ENCODE measurements at places on chromosomes 3 and 15.

DNA sequence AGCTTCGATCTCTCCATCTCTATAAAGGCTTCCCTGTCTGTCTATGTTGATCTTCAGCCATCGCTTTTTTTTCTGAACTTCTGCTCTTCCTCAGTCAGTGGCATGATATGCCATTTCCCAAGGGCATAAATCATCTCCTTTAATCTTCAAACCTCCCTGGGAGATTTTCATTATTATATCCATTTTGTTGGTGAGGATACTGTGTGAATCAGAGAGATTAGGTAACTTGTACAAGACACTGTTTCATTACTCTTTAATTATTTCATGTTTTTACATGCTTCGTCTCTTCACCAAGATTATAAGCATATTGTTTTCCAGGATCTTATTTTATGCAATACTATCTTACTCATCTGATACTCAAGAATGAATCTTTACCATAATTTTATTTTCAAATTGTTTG is 124.8 kb upstream of the ATP11B start:
- DNase-seq = no peak

DNA sequence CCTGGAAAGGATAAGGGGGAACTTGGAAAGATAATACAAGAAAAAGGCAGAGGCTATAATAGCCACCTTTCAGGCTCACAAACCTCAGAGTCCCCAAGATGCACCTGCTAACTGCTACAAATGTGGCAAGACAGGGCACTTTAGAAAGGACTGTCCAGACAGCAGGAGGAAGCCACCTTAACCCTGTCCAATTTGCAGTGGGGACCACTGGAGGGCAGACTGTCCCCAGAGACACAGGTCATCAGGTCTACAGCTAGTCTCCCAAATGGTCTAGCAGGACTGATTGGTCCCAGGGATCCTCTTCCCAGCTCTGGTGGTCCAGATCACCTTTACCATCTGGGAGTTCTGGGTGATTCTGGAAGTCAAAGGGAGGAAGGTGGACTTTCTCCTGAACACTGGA is 882.5 kb upstream of the GBE1 start:
- no peak for DNase-seq

DNA sequence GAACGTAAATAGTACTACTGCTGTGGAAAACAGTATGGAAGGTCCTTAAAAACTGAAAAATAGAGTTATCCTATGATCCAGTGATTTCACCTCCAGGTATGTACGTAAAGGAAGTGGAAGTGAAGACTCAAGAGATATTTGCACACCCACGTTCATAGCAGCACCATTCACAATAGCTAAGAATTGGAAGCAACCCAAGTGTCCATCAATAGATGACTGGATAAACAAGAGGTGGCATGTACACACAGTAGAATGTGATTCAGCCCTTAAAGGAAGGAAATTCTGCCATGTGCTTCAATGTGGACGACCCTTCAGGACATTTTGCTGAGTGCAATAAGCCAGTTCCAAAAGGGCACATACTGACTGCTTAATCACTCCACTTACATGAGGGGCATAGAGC is 188.3 kb downstream of the APBA2 start:
- no peak for DNase-seq

- DNase-seq = no peak
Observed at GRCh38 chr15:99123713-99124451, 19.0 kb downstream of the SYNM start.

DNA sequence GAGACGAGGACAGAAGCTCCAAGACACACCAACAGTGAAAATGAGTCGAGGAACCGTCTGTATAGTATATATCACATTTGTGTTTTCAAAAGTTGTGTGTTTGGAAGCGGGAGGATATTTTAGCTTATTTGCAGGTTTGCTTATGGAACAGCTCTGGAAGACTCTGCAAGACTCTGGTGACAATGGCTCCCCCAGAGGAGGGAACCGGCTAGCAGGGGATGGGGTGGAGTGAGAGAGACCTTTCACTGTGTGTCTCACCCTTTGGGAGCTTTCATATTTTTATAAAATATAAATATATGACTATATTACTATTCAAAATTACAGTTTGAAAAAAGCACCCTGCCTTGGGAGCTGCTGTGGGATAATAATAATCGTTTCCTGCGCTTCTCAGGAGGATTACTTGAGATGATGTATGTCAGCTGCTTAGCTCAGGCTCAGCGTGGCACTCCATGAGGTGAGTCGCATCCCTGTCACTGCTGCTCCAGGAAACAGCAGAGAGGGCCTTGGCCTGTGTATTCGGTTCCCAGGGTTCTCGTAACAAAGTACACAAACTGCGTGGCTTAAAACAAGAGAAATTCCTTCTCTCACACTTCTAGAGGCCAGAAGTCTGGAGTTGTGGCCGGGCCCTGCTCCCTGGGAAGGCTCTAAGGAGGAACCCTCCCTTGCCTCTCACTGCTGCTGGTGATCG is 183.9 kb downstream of the FAM43A start:
- no peak for DNase-seq

GRCh38 chr3:130929804-130930203 is 35.9 kb downstream of the ATP2C1 start:
- DNase-seq = no peak

DNA sequence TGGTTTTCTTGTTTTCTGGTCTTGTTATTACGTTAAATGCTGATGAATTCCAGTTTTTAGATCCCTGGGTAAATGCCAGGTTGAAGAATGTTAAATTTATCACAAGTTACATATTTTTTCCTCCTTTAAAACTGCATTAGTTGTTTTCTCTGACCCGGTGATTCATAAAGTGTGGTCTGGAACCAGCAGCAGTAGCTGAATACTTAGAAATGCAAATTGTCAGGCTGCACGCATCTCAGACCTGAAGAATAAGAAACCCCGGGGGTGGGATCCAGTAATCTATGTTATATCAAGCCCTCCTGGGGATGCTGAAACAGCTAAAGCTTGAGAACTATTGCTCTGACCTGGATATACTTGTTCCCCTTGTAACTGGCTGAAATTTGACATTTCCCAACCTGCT is 69.1 kb downstream of the PEX5L start:
- no peak for DNase-seq

GRCh38 chr3:53941184-53941583 is 49.5 kb upstream of the SELENOK start:
- no peak for DNase-seq

- DNase-seq = no peak
Observed at GRCh38 chr3:159823780-159824179, 164.9 kb upstream of the IL12A start.

GRCh38 chr15:77596821-77597803 is 35.6 kb downstream of the LINGO1 start:
- no peak for DNase-seq

GRCh38 chr3:168862466-168862865 is 766.7 kb upstream of the GOLIM4 start:
- no peak for DNase-seq

- DNase-seq = no peak
Observed at GRCh38 chr3:43073836-43074220, 32.1 kb downstream of the POMGNT2 start.

DNA sequence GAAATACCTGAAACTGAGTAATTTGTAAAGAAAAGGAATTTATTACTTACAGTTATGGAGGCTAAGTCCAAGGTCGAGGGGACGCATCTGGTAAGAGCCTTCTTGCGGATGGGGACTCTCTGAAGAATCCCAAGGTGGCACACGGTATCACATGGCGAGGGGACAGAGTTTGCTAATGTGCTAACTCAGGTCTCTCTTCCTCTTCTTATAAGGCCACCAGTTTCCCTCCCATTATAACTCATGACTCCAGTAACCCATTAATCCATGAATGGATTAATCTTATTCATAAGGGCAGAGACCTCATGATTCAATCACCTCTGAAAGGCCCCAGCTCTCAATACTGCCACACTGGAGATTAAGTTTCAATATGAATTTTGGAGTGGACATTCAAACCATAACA is 15.7 kb downstream of the ZBED2 start:
- no peak for DNase-seq

- no peak for DNase-seq
Observed at GRCh38 chr3:133426721-133427120, 26.9 kb downstream of the BFSP2 start.

DNA sequence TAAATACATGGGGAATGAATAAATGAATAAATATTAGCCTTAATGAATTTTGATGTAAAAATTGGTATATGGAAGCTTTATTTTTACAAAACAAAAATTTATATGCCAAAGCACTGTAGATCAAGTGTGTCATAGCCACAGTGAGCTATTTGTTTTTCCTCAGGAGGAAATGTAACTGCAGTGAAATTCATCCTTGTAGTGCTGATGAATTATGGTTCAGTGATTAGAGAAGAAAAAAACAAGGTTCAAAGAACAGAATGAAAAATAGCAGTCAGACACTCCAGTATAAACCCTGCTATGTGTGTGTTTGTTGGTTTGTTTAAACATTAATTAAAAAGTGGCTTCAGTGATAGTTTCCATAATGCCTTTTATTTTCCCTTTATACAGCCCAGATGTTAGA is 228.0 kb upstream of the GPR149 start:
- no peak for DNase-seq

DNA sequence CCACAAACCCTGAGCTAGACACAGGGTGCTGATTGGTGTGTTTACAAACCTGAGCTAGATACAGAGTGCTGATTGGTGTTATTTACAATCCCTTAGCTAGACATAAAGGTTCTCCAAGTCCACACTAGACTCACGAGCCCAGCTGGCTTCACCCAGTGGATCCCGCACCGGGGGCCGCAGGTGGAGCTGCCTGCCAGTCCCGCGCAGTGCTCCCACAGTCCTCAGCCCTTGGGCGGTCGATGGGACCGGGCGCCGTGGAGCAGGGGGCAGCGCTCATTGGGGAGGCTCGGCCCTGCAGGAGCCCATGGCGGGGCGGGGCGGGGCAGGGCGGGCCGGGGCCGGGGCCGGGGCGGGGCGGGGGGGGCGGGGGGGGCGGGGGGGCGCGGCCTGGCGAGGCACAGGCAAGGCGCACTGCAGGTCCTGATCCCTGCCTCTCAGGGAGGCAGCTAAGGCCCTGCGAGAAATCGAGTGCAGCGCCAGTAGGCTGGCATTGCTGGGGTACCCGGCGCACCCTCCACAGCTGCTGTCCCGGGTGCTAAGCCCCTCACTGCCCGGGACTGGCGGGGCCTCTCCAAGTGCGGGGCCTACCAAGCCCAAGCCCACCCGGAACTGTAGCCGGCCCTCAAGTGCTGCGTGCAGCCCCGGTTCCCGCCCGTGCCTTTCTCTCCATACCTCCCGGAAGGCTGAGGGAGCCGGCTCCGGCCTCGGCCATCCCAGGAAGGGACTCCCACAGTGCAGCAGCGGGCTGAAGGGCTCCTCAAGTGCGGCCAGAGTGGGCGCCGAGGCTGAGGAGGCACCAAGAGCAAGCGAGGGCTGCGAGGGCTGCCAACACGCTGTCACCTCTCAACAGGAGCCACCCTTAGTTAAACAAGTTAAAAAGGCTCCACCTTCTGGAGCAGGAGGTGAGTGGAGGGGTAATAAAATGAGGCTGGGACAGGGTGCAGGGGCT is 9.8 kb upstream of the TMEM40 start:
- DNase-seq = no peak

GRCh38 chr3:149621218-149622005 is 36.4 kb downstream of the WWTR1 start:
- DNase-seq = no peak

DNA sequence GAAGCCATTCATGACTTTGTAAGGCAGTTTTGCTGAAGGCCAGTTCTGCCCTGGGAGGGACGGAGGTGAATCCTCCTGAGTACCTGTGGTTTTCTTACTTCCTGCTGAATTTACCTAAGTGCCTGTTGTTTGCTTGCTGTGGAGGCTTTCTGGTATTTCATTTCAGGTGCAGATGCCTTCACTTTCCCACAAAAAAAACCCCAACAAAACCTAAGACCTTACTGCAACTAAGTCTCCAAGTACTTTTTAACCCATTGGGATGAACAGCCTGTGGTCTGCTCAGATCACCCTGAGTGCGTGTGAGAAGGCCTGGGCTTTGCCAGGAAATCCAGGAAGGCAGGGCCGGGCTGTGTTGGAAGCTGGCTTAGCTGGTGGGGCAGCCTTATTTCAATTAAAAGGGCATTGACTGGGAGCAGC is 65.3 kb downstream of the IGF1R start:
- peak; percentile 80 for DNase-seq

- no peak for DNase-seq
Observed at GRCh38 chr3:23079976-23080375, 123.2 kb upstream of the UBE2E2 start.

GRCh38 chr3:197807969-197808587 is 17.0 kb downstream of the LRCH3 start:
- DNase-seq = no peak

- no peak for DNase-seq
Observed at GRCh38 chr15:36529296-36530011, 50.0 kb upstream of the CDIN1 start.

DNA sequence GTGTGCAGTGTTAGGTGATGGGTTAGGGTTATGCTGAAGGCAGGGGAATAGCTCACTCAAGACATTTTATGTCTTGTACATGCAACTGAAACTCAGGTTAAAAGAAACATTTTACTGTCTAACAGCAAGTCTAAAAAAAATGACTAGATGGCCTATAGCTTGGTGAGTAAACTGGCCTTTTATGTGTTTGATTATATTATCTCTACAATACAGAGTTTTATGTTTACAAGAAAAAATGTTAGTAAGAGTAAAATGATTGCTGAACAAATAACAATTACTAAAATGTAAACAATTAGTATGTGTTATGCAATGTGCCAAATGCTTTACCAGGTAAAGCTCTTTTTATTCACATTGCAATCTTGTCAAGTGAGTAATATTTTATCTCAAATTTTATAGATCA is 1039.6 kb downstream of the ROBO2 start:
- no peak for DNase-seq

- no peak for DNase-seq
Observed at GRCh38 chr15:81002009-81002330, 1.2 kb downstream of the TLNRD1 start.

GRCh38 chr3:130772129-130772528 is 25.5 kb upstream of the PIK3R4 start:
- DNase-seq = no peak

Data from Jurkat, Clone E6-1 (cell line).